Skin of body (tissue), 3 donors: ENCODE measurements at places on chromosomes 1 and 21.

- no peak for DNase-seq
These were observed 47.9 kb upstream of the DYNLT5 start for GRCh38 chr1:66704177-66704875.

DNA sequence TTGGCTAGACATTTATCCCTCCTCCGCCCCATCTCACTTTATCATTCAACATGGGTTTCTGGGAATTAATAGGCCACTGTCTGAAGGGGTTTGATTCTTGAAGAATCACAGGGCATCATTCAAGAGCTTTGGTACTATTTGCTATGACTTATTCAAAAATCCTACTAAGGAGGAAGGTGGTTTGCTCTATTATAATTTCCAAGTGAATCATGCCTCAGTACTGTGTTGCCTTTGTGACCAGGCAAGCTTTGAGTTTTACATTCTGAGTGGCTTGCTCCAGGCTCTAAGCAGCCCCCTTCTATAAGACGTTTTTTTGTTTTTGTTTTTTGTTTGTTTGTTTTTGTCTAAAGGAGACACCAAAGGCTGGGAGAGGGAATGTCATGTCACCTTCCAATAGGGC is 2.6 kb downstream of the C1orf21 start:
- no peak for DNase-seq

DNA sequence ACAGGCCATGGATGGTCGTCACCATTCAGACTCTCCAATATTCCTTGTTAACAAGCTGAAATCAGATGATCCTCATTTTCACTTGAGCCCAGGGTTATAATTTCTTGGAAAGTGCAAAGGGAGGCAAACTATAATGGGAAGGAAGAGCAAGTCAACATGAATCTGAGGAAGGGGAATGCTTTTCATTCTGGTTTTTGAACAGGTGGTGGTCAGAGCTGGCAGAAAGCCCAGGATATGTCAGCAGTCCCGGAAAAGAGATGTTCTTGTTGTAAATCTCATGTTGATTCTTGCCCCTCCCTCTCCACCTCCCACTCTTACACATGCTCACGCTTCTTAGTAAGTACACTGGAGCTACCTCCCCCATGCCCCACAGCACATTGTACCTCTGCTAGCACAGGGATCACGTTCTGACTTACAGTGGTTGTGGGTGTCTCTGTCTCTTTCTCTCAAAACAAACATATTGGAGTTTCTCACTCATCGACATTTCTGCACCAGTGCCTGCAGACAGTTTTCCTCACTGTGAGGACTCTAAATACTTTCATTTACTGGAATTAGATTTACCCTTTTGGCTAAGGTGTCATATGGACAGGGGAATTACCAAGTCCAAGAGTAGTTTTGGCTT is 77.6 kb downstream of the XCL2 start:
- DNase-seq, result no peak

GRCh38 chr1:184395937-184396480 is 9.2 kb downstream of the C1orf21 start:
- no peak for DNase-seq

- DNase-seq, result no peak
These were observed 716 bp upstream of the MTARC1 start for GRCh38 chr1:220786057-220786336.

- no peak for DNase-seq
These were observed 300.8 kb downstream of the RRAGC start for GRCh38 chr1:38558500-38559445.

- no peak for DNase-seq
These were observed 682.4 kb upstream of the ADAMTS5 start for GRCh38 chr21:27649323-27649722.

GRCh38 chr1:93033785-93034184 is 45.3 kb upstream of the MTF2 start:
- no peak for DNase-seq

DNA sequence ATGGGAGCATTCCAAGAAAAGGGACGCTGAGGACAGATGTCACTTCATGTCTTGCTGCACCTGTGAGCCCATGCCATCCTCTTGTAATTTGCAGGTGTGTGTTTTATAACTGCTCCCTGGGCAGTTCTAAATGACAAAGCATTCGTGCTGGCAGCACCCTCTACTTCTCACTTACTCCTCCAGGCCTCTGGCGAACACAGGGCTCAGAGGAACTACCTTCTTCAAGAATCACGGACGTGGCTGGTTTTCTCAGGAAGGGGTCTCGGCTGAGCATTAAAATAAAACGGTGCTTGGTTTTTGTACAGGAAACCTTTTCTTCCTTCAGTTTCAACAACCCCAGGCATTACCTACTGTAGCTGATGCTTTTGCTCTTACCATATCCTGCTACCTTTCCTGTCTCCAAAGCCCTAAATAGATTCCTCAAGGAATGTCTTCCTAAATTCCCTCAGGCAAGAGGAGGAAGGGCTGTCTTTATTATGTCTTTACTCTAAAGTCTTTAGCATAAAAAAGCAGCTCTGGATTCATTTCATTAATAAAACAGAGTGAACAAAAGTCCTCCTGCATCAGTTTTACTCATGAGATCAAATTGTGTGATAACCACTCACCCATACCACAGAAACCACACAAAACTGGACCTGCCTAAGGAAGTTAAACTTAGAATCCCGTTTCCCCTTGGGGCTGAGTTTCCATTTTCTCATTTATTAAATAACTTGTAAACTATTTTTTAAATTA is 79.0 kb upstream of the MAP10 start:
- DNase-seq, result no peak

GRCh38 chr1:203559523-203559922 is 65.6 kb downstream of the OPTC start:
- DNase-seq, result no peak

DNA sequence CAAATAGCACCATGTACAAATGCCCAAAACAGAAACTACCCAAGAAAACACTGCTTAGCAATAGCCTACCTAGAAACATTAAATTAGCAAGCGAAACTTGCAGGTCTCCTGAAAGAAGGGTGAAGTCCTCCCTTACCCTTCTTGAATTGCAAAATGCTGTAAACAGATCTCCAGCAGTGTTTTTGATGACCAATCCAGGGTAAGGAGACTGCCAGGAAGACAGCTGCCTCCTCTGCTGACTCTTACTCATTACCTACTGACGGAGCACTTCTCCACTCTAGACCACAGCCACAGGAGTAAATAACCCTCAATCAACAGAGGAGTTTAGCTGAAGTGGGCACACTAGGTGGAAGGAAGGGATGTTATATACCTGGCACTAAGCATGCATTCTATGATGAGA is 32.2 kb upstream of the GADD45A start:
- DNase-seq, result no peak

DNA sequence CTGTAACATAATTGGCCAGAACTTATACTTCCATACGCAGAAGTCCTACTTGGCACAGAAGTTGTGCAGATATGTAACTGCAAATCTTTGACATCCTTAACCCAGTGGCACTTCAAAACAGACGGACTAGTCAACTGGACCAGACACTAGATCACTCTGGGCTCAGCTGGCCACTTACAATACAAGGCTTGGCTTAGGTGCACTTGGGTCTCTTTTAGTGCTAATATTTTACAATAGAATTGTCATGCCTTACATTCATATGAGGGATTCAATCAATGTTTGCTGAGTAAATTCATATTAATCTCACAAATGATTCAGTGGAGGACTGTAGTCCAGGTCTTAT is 20.1 kb downstream of the XKR8 start:
- peak; percentile 52 for DNase-seq

GRCh38 chr1:195005338-195005737 is 1602.9 kb downstream of the KCNT2 start:
- no peak for DNase-seq

DNA sequence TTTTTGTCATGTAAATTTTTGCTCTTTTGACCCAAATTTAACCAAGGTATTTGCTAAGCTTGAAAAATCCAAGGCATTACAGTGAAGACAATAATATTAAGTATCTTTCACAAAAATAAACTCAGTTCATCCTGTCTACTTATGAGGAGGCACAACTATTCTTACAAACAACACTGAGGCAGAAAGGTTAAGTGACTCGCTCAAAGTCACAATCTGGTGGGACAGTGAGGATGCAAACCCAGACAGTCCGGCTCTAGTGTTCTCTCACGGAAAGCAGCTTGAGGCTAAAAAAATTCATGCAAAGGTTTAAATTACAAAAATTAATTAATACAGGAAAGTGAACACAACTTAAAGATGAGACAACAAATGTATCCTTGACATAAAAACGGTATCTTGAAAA is 125.3 kb downstream of the SIPA1L2 start:
- DNase-seq, result no peak

- DNase-seq, result no peak
These were observed 2.7 kb downstream of the SCYL3 start for GRCh38 chr1:169890761-169891538.

- DNase-seq, result no peak
These were observed 2.0 kb downstream of the PDPN start for GRCh38 chr1:13585612-13585991.

- DNase-seq, result no peak
These were observed 21.9 kb downstream of the DISP3 start for GRCh38 chr1:11500881-11501280.

DNA sequence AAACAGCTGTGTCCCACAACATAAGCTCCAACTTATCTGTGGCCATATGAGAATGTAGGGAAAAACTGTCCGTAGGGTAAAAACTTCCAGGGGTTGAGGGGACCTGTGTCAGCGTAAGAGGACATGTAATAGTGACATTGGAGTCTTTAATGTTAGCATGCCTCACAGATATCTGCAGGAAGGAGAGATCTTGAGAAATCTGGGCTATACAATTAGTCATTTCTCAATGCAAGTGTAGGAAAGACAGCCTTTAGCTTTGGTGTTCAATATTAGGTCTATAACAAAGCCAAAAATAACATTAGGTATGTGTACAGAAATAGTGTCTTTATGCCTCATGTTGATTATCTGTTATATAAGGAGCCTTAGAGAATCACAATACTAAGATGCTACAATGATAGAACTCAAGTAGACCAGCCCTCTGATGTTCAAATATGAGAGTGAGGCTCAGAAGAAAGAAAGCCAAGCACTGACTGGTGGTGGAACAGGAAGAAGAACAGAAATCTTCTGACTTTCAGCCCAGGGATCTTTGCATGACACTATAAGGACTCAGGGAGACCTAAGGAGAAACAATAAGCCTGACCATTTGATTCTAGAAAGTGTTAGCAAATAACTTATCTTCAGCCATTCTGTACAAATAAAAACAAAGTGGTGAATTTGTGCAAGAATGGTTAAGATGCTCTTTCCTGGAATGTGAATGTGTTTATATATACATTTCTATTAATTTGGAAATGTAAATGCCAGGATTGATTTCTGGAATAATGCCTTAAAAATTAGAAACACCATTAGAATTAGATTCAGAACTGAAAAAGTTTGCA is 152.6 kb downstream of the ZC3H11B start:
- no peak for DNase-seq

- peak; percentile 24 for DNase-seq
These were observed 772 bp downstream of the ADAM15 start for GRCh38 chr1:155051777-155052398.

- DNase-seq, result peak; percentile 23
These were observed 2.7 kb downstream of the MAN1C1 start for GRCh38 chr1:25619101-25619890.

- DNase-seq, result no peak
These were observed 28.4 kb upstream of the PLEKHO1 start for GRCh38 chr1:150121236-150121862.

GRCh38 chr1:21869620-21870121 is 57.6 kb downstream of the LDLRAD2 start:
- no peak for DNase-seq

- DNase-seq, result no peak
These were observed 602.8 kb downstream of the BRINP3 start for GRCh38 chr1:189874715-189875435.

DNA sequence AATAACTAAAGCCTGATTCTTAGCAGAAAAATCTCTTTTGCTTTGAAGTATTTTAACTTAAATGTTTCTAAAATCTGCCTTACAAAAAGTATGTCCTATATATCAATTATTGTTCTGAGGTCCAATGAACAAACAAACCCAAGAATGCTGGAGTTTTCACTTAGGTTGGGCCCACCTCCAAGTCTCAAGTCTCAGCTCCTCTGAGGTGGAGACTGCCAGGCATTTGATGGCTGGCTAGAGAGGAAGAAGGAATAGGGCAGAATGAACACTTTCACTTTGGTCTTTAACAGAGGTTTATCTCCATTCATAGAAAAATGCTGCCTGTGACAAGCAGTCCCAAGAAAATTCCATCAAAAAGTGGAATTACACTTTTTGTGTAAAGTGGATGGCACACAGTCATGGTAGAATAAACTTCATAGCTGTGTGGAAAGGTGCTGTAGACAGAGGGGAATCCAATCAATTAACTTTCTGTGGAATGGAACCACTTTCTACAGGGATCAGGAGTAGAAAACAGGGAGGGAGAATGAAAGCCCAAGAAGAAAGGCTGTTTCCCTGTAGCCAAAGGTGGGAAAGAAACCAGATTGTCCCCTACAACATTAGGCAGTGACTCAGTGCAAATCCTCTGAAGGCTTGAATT is 349.4 kb upstream of the RUNX1 start:
- DNase-seq, result no peak

GRCh38 chr1:168362991-168363390 is 82.3 kb downstream of the TBX19 start:
- DNase-seq, result no peak

DNA sequence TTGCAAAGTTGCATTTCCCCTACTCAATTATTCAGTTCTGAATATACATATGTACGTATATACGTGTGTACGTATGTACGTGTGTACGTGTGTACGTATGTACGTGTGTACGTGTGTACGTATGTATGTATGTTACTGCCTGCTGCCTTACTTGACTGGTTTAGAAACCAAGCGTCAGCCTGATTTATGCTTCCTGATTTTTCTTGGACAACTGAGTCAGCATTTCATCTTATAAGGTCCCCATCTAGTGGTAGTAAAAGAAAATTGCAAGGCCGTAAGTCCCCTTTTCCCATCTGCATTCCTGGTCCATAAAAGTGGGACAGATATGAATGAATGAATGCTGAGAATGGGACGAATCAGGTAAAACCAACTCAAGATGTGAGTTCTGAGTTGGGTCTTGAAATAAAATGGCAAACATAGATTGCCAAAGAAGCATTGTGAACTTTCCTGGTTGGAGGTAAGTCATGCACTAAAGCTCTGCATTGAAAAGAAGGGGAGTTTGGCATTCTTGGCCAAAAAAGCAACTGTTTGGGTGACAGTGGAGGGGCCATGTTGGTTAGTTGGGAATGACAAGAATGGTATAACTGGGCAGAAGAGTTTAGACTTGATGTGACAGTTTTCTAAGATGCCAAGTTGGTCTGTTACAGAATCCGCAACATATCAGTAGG is 76.4 kb upstream of the DNAH14 start:
- peak; percentile 57 for DNase-seq

GRCh38 chr21:24693779-24694178 is 913.5 kb downstream of the MRPL39 start:
- no peak for DNase-seq

DNA sequence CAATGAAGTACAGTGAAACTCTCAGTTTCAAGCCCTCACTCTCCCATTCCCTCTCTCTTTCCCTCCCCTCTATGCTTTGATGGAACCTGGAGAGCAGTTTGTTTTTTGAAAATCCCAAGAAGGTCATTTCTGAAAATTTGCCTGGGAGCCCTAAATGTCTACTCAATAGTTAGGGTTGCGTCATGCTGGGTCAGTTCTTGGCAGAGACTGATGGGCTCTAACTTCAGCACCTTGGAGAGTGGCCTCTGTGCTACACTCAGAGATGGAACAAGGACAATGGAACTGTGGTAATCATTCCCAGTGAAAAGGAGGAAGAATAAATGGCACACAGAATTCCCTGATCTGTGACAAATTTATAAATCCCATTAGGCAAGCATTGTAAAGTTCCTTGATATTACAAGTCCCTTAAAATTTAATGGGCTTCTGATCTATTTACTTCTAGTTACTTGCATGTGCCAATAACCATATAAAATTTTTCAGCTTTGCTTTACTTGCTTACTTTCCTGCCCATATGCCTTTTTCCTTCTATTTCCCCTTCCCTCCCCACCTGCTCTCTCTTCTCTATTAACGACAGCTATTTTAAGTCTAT is 182.9 kb upstream of the KCND3 start:
- DNase-seq, result no peak
